Iris pigment epithelial cell (primary cell): ENCODE measurements at places on chromosomes 4 and X.
A peak's percentile ranks its signal among the peaks of the same experiment; 100 is the strongest.

GRCh38 chr4:113821856-113822255 is 60.3 kb upstream of the CAMK2D start:
- no peak for DNase-seq

- DNase-seq = no peak
Measured at GRCh38 chrX:20623448-20623847, 356.7 kb upstream of the RPS6KA3 start.

DNA sequence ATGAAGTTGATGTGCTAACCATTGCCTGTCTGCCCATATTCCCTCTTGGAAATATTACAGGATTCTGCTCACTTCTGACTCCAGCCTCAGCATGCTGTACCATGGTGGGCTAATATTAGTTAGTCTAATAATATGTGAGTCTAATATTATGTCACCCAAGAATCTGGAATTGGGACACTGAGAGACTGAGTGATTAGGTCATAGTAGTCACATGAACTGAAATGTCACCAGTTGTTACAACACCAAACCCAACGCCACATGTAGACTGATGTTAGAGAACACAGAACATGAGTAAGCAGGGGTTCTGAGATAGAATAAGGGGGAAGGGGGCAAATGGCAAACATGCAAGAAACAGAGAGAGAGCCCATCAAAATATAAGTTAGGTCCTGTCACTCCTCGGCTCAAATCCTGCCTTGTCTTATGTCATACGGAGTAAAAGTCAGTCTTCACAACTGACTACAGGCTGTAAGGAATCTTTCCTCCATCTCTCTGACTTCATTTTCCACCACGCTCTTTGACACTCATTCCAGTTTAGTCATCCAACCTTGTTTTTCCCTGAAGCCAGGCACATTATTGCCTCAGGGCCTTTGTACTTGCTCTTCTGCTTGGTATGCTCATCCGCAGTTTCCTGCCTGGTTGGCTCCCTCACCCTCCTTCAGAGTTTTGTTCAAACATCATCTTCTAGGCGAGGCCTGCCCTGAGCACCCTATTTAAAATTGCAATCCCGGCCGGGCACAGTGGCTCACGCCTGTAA is 9.6 kb upstream of the SLAIN2 start:
- DNase-seq = peak; percentile 97

DNA sequence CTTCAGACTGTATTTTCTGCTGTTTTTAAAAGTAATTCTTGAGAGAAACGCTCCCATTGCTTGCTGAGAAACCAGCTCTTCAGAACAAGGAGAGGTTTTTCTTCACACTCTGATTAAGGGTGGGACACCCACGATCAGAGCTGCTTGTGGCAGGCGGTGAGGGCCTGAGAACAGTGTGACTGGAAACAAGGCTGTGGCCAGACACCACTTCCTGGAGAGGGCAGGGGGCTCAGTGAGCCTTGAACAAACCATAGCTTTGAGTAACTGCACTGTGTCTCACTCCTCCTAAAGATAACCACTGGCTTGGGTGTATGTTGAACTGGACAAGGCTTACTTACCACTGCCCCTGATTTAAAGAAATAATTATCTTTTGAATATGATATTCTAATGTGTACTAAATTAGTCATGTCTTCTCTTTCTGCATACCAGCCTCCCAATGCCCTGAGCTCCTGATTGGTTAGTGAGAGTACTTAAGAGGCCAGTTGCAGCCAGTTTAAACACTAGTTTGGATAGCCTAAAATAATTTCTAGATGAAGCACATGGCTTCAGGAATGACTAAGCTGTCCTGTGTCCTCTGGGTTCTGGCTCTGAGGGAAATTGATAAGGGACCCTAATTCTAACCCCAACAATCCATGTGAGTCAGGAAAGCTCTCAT is 3.7 kb upstream of the GPR82 start:
- DNase-seq = peak; percentile 50

DNA sequence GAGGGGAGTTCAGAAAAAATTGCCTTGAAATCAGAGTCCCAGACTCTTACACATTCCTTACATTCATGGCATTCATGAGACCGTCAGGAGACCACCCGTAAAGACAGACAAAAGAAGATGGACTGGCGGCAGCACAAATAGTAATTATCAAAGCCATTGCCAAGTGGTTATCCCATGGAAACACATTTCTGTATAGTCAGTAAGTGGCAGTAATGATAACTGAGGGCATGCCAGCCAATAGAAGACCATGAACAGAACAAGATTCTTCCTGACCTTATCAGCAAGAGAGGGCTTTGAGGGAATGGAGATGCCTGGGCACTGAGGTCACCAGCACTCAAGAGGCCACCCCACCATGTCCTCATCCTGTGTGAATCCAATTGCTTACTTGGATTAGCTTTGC is 121.7 kb upstream of the HCCS start:
- no peak for DNase-seq

- DNase-seq = peak; percentile 74
Measured at GRCh38 chr4:112813790-112814189, 176.8 kb downstream of the LARP7 start.

DNA sequence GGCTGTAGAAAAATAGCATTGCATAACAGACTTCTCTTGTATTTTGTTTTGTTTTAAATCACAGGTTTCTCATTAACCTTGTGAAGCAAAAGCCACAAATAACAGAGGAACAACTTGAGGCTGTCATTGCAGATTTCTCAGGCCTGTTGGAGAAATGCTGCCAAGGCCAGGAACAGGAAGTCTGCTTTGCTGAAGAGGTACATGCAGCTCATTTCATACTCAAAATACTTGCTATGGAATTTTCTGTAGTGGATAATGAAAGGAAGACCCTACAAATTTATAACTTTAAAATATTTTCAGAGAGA is 17.6 kb downstream of the AFP start:
- DNase-seq = peak; percentile 17

DNA sequence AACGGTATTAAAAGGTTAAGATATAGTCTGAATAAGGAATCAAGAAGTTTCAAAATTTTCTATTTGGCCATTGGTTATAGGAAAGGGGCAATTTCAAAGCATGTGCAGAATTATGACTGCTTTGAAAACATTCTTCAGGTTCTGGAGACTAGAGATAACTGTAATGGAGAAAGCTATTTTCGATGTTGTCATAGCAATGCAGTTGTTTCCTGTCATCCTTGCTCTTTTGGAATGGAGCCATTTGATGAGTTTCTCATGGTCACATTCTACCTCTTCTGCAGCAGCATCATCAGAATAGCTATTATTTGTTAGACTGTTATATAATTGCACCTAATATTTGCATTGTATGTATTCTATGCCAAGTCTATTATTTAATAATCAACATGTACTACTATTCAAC is 368.2 kb upstream of the NR3C2 start:
- DNase-seq = no peak

GRCh38 chr4:8192748-8193738 is 6.0 kb upstream of the SH3TC1 start:
- DNase-seq = peak; percentile 70

GRCh38 chrX:100645106-100645505 is 1.1 kb downstream of the SRPX2 start:
- no peak for DNase-seq

- DNase-seq = no peak
Measured at GRCh38 chr4:186201010-186201409, 9.6 kb downstream of the CYP4V2 start.

GRCh38 chr4:6709230-6710114 is at the start of gene MRFAP1L1:
Gene MRFAP1L1 (minus strand): TSS chr4:6709865. CDS start chr4:6709629, 236 bp downstream.
- DNase-seq = peak; percentile 99

GRCh38 chr4:75696071-75696470 is 22.9 kb upstream of the G3BP2 start:
- DNase-seq = no peak

DNA sequence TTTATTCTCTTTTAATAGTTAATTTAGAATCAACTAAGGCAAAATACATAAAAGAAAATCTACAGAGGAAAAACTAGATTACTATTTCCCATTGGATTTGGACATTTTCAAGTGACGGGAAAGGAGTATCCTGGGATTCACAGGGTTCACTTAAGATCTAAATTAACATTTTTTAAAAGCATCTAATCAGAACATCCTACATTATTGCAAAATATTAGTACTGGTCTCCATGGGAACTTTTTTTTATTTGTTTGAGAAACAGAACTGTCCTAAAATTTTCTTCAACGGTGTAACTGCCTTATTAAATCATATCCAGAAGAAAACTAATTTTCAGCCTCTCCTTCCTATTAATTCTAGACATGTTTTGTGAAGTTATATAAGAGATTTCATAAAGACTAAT is 69.7 kb downstream of the METTL14 start:
- DNase-seq = no peak

- DNase-seq = no peak
Measured at GRCh38 chrX:24657671-24658386, 10.7 kb upstream of the PCYT1B start.

GRCh38 chr4:87843936-87844335 is 11.2 kb downstream of the MEPE start:
- DNase-seq = peak; percentile 90
